SK-MEL-5 (cell line): ENCODE measurements at places on chromosomes 6 and 20. TPM values are rescaled to one million over a fixed set of nuclear protein-coding genes. Genes with fewer than 3 reads are reported as not detected.

C6orf89 gene
- total RNA-seq, result 47.0 and 55.9 TPM in 2 replicates

GRCh38 chr6:135211306-135211702 is 30.2 kb downstream of the MYB start:
- DNase-seq, result no peak

RANBP9 gene
- total RNA-seq, result 27.2 and 30.7 TPM in 2 replicates

DNA sequence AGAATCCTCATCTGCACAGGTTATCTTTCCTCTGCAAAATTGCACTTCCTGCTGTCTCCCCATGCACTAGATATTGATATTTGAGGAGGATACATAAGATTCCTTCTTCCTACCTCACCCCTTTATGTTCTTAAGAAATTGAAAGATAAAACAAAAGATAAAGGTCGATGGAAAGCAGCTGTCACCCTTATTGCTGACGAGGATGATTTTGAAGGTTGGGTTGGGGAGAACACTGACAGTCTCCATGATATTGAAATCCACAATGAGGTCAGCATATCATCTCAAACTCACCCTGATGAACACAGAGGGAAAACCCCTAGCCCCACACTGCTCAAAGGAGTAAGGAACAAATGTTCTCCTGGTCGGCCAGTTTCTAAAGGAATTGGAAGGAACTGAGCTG is 110.6 kb upstream of the FUT9 start:
- no peak for DNase-seq

GRCh38 chr6:30359276-30359675 is 14.3 kb downstream of the RPP21 start:
- no peak for DNase-seq

MARCKS gene
- 50.7 and 55.4 TPM in 2 replicates for total RNA-seq

DNA sequence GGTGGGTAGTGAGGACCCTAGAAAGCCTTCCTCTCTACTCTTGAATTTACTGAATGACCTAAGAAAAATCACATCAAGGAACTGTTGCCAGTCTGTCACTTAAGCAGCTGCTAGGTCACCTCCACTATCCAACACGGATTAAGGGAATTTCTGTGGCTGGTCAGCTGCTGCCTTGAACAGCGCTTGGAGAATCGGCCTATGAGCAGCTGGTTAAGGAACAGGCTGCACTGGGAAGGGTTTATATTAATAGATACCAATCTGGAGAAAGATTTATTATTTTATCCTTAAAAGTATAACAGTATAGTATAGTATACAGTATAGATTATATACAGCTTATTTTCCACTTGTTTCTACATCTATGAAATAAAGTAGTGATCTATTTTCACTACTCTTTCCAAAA is 6.5 kb downstream of the PTPRK start:
- no peak for DNase-seq

SYNDIG1 gene
- total RNA-seq, result not detected in 2 replicates

- DNase-seq, result no peak
These were observed 145.7 kb downstream of the CDH4 start for GRCh38 chr20:61397790-61398189.

GRCh38 chr6:28673417-28673786 is 147.7 kb downstream of the GPX5 start:
- no peak for DNase-seq

ANGPT4 gene
- not detected in 2 replicates for total RNA-seq

DNA sequence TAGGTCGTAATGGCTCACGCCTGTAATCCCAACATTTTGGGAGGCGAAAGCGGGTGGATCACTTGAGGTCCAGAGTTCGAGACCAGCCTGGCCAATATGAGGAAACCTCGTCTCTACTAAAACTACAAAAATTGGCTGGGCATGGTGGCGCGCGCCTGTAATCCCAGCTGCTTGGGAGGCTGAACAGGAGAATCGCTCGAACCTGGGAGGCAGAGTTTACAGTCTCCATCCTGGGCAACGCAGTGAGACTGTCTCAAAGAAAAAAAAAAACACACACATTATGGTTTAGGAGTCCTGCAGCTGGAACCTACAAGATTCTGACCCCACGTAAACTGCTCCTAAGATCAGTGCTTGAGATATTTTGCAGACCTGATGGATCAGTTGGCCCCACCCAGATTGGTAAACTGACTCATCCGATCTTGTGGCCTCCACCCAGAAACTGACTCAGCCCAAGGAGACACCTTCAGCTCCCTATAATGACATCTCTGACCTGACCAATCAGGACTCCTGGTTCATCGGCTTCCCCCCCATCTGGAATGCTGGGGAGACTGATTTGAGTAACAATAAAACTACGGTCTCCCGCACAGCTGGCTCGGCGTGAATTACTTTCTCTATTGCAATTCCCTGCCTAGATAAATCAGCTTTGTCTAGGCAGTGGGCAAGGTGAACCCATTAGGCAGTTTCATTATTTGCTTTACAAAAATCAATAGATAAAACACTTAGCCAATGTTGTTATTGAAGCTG is 96.2 kb upstream of the BTN3A2 start:
- DNase-seq, result no peak

NCOA5 gene
- total RNA-seq, result 15.9 and 16.6 TPM in 2 replicates

GRCh38 chr6:11789744-11790143 is 11.1 kb upstream of the ADTRP start:
- no peak for DNase-seq
